ENCODE measurements at places on chromosomes 1 and 21.

DNA sequence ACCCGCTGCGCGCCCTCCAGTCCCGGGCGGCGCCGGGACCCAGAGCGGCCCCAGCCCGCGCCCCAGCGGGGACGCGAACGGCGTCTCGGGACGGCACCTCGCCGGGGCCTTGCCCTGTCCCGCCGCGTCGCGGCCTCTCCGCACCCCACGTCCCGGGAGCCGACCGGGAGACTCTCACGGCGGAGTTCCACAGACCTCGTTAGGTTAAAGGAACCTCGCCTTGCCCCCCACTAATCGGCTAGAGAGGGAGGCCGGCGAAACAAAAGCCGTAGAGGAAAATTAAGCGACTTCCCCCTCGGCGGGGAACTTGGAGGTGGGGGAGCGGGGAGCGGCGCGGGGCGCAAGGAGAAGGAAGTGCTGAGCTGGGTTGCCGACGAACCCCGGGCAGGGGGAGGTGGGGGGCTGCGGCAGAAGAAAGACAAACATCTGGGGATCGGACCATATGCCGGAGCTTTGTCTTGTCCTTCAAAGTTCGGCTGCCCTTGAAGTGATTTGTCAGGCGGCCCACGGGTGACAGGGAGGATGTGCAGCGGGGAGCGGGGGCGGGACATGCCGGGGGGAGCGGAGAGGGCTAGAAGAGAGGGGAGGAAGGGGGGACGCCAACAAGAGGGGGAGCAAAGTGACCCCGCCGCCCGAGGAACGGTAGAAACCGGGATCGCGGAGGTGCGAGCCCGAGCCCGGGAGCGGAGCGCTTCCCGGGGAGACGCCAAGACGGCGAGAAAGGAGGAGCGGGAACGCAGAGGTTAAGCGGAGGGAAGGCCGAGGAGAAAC is 120.0 kb upstream of the RRP15 start:
- DNase-seq: no peak

DNA sequence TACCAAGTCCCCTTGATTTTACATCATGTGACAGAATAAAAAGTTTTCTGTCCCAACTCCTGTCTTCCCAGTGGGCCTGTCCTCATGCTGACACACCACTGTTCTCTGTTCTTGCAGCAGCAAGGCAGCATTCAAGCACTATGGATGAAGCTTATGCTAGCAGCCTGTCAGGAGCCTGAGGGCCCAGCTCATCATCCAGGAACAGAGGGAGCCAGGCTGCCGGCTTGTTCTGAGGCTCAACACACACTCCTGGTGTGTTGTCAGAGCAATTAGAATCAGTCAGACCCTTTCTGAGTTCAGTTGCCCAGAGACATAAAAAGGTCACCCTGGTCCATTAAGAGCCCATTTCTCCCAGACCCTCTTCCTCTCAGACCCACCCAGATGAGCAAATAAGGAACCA is 282.9 kb downstream of the SEC16B start:
- no peak for DNase-seq

- DNase-seq: no peak
Measured at GRCh38 chr1:168939947-168940223, 166.6 kb upstream of the ATP1B1 start.

DNA sequence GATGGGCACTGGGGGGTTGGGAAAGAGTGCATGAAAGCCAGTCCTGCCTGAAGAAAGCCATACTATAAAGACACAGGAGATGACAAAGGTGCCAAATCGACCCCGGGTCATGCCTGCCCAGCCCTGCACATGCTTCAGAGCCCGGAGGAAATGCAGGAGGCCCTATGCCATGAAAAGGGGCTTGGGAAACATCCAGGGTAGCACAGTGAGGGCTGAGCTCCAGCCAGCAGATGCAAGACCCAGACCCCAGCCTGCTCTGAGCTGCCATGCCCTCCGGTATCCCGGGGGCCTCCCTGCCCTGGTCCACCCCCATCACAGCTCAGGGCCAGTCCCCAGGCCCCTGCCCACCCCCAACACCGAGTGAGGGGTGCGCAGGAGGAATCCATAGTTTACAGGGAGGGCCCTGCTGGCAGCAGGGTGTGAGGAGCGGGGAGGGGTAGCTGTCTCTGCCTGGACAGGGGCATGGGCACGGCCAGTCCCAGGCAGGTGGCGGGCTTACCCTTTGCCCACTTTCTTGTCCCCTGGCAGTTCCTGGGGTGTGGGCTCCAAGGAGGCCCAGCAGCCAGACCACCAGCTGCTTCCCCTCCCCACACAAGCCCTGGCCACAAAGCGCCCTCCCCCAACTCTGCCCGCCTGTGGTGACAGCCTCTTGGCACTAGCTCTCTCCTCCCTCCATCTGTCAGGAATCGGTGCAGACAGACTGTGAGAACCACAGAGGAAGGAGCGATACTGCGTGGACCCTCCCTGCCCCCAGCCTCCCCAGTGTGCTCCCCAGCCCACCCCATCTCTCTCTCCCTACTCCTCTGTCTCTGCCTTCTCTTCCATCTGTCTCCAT is 16.8 kb downstream of the LRP8 start:
- no peak for DNase-seq
